Vagina (tissue), 2 donors: ENCODE measurements at places on chromosomes 6 and 20.

DNA sequence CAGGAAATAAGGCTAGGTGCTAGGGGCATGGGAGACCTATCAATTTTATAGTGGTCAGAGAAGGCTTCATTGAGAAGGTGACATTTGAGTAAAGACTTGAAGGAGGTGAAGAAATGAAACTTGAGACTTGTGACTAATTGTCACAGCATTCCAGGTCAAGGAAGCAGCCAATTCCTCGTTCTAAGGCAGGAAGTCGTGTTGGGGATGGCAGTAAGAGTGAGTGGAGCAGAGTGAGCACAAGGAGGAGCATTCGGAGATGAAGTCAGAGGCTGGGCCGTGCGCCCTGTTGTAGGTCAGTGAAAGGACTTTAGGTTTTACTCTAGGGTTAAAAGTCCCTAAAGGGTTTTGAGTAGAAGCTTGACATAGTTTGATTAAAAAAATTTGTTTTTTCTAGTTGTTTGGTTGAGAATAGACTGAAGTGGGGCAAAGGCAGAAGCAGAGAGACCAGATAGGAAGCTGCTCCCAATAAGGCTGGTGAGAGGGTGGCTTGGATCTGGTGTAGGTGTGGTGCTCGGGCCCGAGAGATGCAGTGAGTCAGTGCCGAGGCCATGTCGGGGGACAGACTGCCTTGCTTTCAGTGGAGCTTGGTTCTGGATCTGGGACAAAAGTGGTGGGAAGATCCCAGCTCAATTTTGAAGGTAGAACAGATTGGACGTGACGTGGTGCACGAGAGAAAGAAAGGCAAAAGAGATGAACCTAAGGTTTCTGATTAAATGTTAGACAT, 2.6 kb upstream of the RSPH3 start:
- no peak overlapping the region for H3K4me3 ChIP-seq
- H3K36me3 ChIP-seq = no peaks in the 10 kb centered on the region
- H3K27ac ChIP-seq = no peak overlapping the region
- peaks cover 20% of the 10 kb centered on the region for H3K4me1 ChIP-seq

DNA sequence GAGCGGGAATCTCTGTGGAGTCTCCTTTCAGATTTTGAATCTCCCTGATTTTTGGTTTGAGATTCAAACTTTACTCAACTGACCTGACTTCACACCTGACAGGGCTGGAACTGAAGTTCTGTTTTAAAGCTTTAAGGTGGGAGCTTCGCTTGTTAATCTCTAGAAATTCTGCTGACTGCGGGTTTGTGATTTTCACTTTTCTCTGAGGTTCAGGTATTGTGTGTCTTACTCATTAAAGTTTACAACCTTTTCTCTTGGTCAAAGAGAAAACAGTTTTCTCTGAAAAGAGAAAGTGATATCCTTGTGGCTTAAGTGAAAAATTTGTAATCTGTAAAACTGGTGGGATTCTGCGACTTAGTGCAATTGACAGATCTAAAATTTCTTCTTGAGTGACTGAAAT, 20.7 kb upstream of the IGF2R start:
- no peak for DNase-seq
- H3K27ac ChIP-seq = no peak overlapping the region
- no peak overlapping the region for H3K4me3 ChIP-seq
- no peaks in the 10 kb centered on the region for H3K27me3 ChIP-seq
- H3K4me1 ChIP-seq = peaks cover 2% of the 10 kb centered on the region
- H3K36me3 ChIP-seq = no peaks in the 10 kb centered on the region

GRCh38 chr6:160274871-160275510, 16.4 kb upstream of the SLC22A2 start:
- H3K4me3 ChIP-seq = no peak overlapping the region
- no peaks in the 10 kb centered on the region for H3K36me3 ChIP-seq
- DNase-seq = no peak
- no peak overlapping the region for H3K27ac ChIP-seq
- peaks cover 5% of the 10 kb centered on the region for H3K4me1 ChIP-seq

DNA sequence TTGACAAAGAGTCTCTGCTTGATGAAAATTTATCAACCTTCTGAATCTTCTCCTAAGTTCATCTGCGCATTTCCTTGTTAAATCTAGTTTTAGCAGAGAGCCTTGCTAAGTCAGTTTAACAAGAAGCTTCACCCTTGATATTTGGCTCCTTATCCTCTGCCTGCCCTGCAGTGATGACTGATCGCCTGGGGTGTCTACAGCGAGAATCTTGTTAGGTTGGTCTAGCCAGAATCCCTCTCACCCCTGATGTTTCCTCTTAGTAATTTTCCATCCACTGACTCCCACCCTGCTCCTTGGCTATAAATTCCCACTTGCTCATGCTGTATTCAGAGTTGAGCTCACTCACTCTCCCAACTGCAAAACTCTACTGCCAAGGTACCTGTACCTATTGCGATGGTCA, 114.1 kb downstream of the TENT5A start:
- no peak for DNase-seq
- no peaks in the 10 kb centered on the region for H3K27me3 ChIP-seq
- no peaks in the 10 kb centered on the region for H3K36me3 ChIP-seq
- no peaks in the 10 kb centered on the region for H3K4me1 ChIP-seq
- H3K4me3 ChIP-seq = no peak overlapping the region

- DNase-seq = no peak
- H3K4me3 ChIP-seq = no peak overlapping the region
- H3K36me3 ChIP-seq = peaks cover 19% of the 10 kb centered on the region
- H3K27me3 ChIP-seq = no peaks in the 10 kb centered on the region
Measured at GRCh38 chr20:58448958-58449357, 59.9 kb downstream of the VAPB start.

DNA sequence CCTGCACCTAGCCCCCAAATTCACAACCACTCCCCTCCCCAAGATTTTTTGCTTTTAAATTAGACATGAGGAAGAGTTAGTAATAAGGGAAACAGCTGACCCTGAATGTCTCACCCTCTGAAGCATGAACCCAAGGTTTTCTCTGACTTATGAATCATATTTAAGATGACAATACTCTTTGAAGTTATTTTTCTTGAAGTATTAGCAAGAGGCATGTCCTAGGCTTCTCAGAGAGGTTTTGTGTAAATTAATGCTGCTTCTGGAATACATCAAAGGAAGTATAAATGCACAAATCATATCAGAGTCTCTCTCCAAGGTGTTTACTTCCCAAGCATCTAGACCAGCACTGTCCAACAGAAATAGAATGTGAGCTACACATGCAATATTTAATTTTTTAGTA, 408.1 kb upstream of the MARCKS start:
- no peaks in the 10 kb centered on the region for H3K36me3 ChIP-seq
- H3K27ac ChIP-seq = no peak overlapping the region
- no peak overlapping the region for H3K4me3 ChIP-seq
- H3K4me1 ChIP-seq = peaks cover 4% of the 10 kb centered on the region
- no peaks in the 10 kb centered on the region for H3K27me3 ChIP-seq
- DNase-seq = no peak

GRCh38 chr6:146865756-146866379, 267.1 kb downstream of the ADGB start:
- no peak for DNase-seq
- no peaks in the 10 kb centered on the region for H3K27me3 ChIP-seq
- no peak overlapping the region for H3K27ac ChIP-seq
- no peaks in the 10 kb centered on the region for H3K36me3 ChIP-seq

DNA sequence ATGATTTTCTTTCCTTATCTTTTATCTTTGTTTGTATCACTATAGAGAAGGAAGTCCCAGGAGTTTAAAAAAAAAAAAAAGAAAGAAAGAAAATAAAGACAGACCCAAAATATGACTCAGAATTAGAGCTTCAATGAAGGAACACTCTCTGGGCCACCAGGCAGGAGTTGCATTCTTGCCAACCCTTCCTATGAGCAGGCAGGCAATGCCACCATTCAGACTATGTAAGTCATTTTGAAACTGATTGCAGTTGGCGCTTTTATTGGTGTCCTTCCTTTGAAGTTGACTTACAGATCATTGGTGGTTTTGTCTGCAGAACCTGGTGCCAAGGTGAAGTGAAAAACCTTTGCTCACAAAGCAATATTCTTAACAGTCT, 50.3 kb downstream of the MYB start:
- H3K27ac ChIP-seq = no peak overlapping the region
- H3K36me3 ChIP-seq = no peaks in the 10 kb centered on the region
- H3K4me3 ChIP-seq = no peak overlapping the region
- H3K4me1 ChIP-seq = no peaks in the 10 kb centered on the region
- no peaks in the 10 kb centered on the region for H3K27me3 ChIP-seq
- DNase-seq = no peak

DNA sequence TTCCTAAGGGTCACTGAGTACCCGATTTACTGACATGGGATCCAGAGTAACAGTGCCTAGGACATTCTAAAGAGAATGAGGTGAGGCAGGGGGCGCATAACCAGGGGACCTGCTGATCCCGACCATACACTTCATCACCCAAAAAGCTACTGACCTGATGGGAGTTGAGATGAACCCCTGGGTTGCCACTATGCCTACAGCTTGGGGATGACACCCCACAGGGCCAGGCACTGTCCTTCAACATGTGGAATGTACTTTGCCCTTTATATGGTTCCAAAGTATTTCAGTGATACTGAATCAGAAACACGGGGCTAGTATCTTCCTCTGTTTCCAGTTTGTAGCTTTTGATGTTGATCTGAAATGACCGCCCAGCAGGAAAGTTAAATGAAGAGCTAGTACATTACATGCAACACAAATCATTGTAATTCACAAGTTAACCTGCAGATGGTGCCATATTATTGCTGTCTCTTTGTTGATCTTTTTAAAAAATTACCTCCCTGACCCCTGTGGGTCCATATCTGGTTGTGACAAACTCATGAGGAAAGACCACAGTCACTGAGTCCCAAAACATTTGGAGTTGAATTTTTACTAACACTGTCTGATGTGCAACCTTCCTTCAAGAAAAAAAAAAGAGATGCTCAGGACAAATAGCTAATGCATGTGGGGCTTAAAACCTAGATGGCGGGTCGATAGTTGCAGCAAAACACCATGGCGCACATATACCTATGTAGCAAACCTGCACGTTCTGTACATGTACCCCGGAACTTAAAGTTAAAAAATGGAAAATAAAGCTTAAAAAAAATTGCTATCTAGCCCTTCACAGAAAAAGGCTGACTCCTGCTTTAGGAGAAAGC, 42.7 kb upstream of the GCNT2 start:
- no peaks in the 10 kb centered on the region for H3K27me3 ChIP-seq
- no peak overlapping the region for H3K4me3 ChIP-seq
- H3K36me3 ChIP-seq = no peaks in the 10 kb centered on the region

- no peaks in the 10 kb centered on the region for H3K27me3 ChIP-seq
- H3K27ac ChIP-seq = no peak overlapping the region
- H3K36me3 ChIP-seq = no peaks in the 10 kb centered on the region
- DNase-seq = no peak
Measured at GRCh38 chr6:155641603-155642002, 186.0 kb upstream of the NOX3 start.

- no peak overlapping the region for H3K4me3 ChIP-seq
- DNase-seq = no peak
- no peaks in the 10 kb centered on the region for H3K36me3 ChIP-seq
- H3K27me3 ChIP-seq = no peaks in the 10 kb centered on the region
- peak overlapping the region; percentile 40 for H3K27ac ChIP-seq
Measured at GRCh38 chr6:42429042-42429585, 22.6 kb downstream of the TRERF1 start.

DNA sequence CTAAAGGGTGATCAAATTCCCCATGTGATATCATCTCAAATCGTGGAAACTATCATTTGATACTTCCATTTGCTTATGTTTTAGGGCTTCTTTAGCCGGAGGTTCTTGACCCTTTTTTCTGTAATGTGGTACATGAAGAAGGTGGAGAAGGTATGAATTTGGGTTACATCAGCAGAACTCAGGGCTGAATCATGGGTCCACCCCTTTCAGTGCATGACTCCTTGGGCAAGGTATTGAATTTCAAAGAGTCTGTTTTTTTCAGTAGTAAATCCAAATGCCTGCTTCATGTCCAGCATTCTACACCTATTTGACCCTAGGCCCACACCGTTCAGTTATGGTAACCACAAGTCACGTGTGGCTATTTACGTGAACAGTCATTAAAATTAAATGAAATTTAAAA, 30.6 kb upstream of the QKI start:
- no peak for DNase-seq
- H3K27ac ChIP-seq = no peak overlapping the region
- H3K4me3 ChIP-seq = no peak overlapping the region
- H3K36me3 ChIP-seq = no peaks in the 10 kb centered on the region
- H3K4me1 ChIP-seq = no peaks in the 10 kb centered on the region

GRCh38 chr20:63310265-63310991, 17.4 kb downstream of the COL20A1 start:
- no peaks in the 10 kb centered on the region for H3K4me1 ChIP-seq
- DNase-seq = no peak
- no peak overlapping the region for H3K4me3 ChIP-seq
- H3K27me3 ChIP-seq = no peaks in the 10 kb centered on the region

DNA sequence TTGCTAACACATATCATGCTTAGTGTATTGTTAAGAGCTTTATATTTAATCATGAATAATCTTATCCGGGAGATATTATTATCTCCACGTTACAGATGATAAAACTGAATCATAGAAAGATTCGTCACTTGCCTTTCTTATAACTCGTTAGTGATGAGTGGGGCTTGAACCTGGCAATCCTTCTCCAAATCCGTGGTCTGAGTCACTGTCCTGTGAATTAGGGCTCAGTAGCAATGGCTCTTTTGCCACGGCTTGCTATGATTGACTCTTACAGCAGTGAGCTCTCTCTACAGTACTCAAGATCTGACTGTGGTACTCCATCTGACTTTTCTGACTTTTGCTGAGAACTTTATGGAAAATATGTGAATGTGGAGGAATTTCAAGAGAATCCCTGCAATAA, 246.9 kb downstream of the PACRG start:
- no peak overlapping the region for H3K4me3 ChIP-seq
- H3K27me3 ChIP-seq = no peaks in the 10 kb centered on the region
- H3K4me1 ChIP-seq = no peaks in the 10 kb centered on the region
- no peaks in the 10 kb centered on the region for H3K36me3 ChIP-seq
- no peak overlapping the region for H3K27ac ChIP-seq

- DNase-seq = no peak
- H3K27me3 ChIP-seq = no peaks in the 10 kb centered on the region
- no peak overlapping the region for H3K4me3 ChIP-seq
- H3K27ac ChIP-seq = no peak overlapping the region
Measured at GRCh38 chr6:137610702-137611101, 116.5 kb upstream of the OLIG3 start.

DNA sequence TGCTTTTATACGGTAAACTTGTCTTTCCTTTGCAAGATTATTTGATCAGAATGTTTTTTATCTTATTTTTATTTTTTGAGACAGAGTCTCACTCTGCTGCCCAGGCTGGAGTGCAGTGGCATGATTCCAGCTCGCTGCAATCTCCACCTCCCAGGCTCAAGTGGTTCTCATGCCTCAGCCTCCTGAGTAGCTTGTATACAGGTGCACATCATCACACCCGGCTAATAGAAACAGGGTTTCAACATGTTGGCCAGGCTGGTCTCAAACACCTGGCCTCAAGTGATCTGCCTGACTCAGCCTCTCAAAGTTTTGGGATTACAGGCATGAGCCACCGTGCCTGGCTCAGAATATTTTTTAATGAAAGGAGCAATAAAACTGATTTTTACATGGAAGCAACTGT, 8.9 kb upstream of the LPIN3 start:
- no peaks in the 10 kb centered on the region for H3K27me3 ChIP-seq
- H3K4me3 ChIP-seq = no peak overlapping the region
- no peak for DNase-seq
- no peaks in the 10 kb centered on the region for H3K36me3 ChIP-seq

GRCh38 chr6:62229231-62229630, 56.8 kb downstream of the KHDRBS2 start:
- H3K27ac ChIP-seq = no peak overlapping the region
- DNase-seq = no peak
- H3K36me3 ChIP-seq = no peaks in the 10 kb centered on the region
- H3K27me3 ChIP-seq = no peaks in the 10 kb centered on the region
- H3K4me3 ChIP-seq = no peak overlapping the region

- H3K4me1 ChIP-seq = no peaks in the 10 kb centered on the region
- H3K27ac ChIP-seq = no peak overlapping the region
- no peak overlapping the region for H3K4me3 ChIP-seq
- no peaks in the 10 kb centered on the region for H3K27me3 ChIP-seq
- H3K36me3 ChIP-seq = no peaks in the 10 kb centered on the region
Measured at GRCh38 chr6:91276315-91276714, 689.4 kb upstream of the MAP3K7 start.
